ENCODE measurements at places on chromosomes 3 and 15.

- DNase-seq = peak; percentile 80
Observed at GRCh38 chr15:60835974-60836373, 357.0 kb upstream of the ICE2 start.

DNA sequence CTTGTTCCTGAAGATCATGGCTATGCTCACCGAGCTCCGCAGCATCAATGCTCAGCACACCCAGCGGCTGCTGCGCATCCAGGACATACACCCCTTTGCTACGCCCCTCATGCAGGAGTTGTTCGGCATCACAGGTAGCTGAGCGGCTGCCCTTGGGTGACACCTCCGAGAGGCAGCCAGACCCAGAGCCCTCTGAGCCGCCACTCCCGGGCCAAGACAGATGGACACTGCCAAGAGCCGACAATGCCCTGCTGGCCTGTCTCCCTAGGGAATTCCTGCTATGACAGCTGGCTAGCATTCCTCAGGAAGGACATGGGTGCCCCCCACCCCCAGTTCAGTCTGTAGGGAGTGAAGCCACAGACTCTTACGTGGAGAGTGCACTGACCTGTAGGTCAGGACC lies 35.2 kb downstream of the NR1I2 start:
- DNase-seq = no peak

GRCh38 chr3:192122832-192123594 lies 604.3 kb downstream of the FGF12 start:
- no peak for DNase-seq

DNA sequence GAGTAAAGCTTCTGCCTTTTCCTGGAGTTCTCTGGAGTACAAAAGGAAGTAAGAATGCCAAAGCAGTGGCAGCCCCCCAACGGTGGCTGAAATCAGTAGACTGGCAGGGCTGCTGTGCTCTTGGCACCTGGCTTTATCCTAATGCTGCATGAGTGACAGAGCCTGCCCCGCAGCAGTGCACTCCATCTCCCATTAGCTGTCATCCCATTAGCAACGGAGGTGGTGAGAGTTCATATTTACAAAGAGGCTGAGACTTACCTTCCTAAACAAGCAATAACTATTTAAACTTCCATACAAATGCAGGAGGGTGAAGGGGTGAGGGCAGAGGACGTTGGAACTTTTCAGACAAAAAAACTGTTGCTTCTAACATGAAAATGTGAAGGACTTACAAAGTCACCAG lies 51.9 kb downstream of the SERPINI1 start:
- no peak for DNase-seq

- peak; percentile 96 for DNase-seq
Observed at GRCh38 chr3:9976721-9977709, 9.6 kb downstream of the EMC3 start.

GRCh38 chr15:72865486-72865885 lies 81.9 kb upstream of the ADPGK start:
- DNase-seq = no peak

GRCh38 chr3:11819146-11819689 lies 27.5 kb downstream of the TAMM41 start:
- no peak for DNase-seq

Data from GM04503 (cell line).